NCI-H2029 (cell line): ENCODE measurements at places on chromosomes 11 and 22.

DNA sequence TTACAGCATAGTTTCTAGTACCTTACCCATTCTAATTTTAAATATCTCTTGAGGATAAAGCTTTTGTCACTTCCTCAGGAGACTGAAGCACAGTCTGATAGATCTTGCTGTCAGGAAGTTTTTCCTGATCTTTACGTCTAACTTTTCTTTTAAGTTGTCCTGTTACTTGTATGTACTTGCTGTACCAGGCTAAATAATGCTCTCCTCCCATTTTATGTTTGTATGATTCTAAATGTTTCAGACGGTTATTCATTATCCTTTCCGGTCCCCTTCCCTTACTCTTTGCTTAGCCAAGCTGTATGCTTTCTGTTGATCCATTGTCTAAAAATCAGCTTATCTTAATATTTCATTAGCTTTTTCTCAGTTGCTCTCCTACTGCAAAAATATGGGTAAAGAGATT, 6.0 kb downstream of the ARHGEF12 start:
- no peak for DNase-seq

DNA sequence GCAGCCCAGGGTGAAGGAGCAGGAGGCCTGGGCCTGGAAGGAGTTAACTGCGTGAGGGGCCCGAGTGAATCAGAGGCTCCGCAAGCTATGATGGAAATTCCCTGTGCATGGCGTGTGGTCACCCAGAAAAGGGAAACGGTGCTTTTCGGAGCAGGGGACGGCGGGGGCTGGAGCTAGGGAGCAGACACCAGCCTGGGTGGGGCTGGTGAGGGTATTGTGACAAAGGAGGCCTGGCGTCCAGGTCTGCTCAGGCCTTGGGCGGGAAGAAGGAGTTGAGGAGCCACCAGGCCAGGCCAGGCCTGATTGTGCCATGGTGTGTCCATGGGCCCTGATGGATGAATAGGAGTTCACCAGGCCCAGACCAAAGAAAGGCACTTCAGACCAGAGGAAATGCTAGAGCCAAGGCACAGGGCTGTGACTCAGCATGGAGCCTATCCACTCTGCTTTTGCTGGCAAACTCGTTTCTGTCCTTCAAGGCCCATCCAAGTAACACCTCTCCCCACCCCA, 12.8 kb upstream of the SPI1 start:
- DNase-seq: no peak

DNA sequence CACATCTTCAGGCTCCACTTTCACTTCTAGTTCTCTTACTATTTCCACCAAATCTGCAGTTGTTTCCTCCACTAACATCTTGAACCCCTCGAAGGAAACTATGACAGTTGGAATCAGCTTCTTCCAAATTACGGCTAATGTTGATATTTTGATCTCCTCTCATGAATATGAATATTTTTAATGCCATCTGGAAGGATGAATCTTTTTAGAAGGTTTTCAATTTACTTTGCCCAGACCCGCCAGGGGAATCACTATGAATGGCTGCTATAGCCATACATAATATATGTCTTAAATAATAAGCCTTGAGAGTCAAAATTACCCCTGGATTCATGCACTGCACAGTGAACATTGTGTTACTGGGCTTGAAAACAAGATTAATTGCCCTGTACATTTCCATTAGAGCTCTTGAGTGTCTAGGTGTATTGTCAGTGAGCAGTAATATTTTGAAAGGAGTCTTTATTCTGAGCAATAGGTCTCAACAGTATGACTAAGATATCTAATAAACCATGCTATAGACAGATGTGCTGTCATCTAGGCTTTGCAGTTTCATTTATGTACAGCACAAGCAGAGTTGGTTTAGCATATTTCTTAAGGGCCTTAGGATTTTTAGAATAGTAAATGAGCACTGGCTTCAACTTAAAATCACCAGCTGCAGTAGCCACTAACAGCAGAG, 48.3 kb upstream of the LRRC55 start:
- DNase-seq: no peak

DNA sequence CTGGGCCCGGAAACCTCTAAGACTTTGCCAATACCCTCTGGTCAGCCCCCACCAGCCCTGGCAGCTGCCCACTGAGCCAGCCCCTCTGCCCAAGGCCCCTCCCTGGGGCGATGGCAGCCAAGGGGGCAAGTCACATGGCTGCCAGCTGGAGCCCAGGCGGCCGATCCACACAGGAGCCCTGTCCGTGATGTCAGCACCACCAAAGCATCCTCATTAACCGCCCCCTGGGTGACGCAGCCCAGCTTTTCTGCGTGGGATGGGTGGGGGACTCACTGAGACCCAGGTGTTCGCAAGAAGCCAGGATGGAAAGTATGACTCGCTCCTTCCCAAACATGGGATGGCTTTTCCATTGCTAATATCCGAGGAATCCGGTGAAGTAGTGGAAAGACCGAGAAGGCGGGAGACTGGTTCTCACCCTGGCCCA, 46.6 kb upstream of the WNT7B start:
- DNase-seq: no peak

DNA sequence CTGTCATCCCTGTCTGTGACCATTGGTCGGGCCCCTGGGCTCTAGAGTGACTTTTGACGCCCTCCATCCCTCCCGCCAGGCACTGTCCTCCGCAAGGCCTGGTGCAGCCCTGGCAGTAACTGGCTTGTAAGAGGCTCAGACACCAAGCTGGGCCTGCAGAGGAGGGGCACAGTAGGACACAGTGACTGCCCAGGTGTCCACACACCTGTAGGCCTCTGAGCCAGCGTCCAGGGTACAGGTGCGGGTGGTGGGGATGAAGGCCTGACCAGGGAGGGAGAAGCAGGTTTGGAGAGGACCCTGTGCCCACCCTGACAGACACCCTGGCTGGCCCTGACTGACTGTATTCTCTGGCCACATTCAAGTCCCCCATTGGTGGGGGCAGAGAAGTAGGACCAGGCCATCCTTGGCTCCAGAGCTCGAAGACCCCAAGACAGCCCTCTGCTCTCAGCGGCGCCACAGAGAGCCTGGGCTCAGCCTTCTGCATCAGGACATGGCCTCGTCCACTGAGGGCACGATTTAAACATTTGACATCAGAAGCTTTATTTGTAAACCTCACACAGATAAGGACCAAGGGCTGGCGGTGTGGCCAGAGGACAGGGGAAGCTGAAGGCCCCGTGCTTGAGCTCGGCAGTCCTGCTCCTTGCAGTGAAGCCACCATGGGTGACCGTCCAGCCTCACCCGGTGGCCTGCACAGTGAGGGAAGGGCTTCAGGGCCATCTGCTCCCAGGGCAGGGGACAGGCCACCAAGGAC, 31.4 kb downstream of the PPIL2 start:
- no peak for DNase-seq

- DNase-seq: no peak
Observed at GRCh38 chr11:11450744-11451362, 97.8 kb upstream of the CSNK2A3 start.

DNA sequence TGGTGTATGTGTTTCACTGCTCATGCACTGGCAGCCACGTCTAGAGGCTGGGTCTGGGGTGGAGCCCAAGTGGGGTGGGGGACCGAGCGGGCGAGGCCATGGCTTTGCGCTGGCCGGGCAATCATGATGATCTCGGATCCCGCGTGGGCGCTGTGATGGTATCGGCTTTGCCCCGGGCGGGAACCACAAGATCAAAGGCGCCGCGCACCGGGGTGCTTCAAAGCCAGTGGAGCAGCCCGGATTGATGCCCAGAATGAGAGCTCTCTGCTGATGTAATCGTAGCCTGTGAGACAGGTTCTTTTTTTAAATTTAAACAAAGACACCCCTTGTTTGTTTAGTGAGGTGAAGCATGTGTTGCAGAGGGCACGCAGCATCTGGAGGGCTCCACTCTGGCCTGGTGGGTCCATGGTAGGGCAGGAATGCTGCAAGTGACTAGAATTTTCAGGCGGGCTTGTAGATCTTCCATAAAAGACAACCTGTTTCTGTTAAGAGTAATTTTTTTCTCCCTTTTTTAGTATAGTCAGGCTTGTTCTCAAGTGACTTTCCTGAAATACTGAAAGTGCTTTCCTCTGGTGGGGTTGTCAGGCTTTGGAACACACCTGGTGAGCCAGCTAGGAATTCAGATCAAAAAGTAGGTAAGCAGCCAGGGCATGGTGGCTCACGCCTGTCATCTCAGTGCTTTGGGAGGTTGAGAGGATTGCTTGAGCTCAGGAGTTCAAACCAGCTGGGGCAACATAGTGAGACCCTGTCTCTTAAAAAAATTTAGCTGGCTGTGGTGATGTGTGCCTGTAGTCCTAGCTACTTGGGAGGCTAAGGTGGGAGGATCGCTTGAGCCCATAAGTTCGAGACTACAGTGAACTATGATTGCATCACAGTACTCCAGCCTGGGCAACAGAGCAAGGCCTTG, 40.7 kb downstream of the ZNRF3 start:
- peak; percentile 72 for DNase-seq

DNA sequence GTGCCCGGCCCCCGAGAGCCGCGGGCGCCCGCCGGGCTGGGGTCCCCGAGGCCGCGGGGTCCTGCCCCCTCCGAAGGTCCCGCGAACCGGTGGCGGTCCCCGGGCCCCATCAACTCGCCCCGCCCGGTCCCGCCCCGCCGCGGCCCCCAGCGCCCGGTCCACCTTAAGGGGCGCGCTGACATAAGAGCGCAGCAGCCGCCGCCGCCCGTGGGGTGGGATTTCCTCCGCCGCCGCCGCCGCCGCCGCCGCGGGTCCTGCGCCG, at the start of gene ZDHHC8:
TSS of gene ZDHHC8 (plus strand) at position 208 of the 262 bp plus-strand sequence. CDS start 144 bp downstream, outside the sequence.
- DNase-seq: no peak

DNA sequence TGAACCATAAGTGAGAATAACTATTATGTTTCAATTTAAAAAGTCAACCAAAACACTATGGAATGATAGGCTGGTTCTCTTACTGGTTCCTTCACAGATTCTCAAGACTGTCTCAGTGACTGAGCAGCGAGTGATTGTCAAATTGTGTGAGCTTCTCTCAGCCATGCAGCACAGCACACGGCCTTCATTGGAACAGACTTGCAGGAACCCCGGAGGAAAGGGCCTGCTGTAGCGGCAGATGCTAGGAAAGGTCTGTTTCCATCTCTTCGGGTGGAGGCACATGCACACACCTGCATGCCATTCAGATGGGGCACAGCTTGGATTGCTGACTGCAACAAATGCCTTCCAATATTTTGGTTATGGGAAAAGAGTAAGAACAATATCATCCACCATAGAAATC, 741.8 kb downstream of the OPCML start:
- no peak for DNase-seq

DNA sequence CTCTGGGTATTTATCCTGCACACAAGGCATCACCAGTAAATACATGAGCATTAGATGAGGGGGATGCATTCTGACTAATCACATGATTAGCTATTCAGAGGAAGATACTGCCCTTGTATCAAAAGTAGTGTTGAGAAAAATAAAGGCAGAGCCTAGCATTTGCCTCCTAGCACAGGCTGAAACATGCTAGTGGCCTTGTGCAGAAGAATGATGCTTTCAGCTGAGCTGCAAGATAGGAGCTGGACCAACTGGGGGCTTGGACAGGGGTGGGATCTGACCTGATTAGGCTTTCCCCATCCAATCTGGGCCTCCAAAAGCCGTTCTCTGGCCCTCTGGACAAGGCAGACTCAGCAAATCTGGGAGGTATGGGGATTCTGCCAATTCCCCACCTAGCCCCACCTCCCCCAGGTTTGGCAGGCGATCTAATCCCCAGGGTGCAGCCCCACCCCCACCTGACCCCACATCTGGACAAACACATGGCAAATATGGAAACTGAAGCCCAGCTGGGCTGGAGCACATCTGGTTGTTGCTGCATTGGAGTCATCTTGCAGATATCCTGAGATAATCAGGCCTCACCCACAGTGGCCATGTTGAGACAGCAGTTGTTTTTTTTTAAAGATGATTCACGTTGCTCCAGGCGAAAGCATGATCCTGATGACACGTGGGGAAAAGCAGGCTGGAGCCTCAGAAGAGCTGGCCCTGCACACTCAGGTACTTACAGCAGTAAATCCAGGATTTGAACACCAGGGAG, 4.4 kb upstream of the MISFA start:
- DNase-seq: no peak

DNA sequence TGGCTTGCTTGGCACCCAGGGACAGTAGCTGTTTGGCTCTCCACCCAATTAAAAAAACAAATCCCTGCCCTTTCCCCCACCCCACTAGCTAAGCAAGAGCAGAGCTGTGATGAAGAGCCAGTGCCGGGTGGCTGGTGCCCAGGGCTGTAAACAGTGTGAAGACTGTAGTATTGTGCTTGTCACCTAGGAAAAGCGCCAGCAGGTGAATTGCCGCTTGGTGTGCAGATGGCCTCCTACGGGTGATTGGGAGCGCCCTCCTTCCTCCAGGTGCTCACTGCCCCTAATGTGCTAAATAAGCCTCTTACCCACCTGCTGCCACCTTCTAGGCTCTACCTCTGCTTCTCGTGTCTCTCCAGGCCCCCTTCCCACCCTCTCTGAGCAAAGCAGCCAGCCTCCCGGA, 18.4 kb upstream of the RAPSN start:
- peak; percentile 87 for DNase-seq

DNA sequence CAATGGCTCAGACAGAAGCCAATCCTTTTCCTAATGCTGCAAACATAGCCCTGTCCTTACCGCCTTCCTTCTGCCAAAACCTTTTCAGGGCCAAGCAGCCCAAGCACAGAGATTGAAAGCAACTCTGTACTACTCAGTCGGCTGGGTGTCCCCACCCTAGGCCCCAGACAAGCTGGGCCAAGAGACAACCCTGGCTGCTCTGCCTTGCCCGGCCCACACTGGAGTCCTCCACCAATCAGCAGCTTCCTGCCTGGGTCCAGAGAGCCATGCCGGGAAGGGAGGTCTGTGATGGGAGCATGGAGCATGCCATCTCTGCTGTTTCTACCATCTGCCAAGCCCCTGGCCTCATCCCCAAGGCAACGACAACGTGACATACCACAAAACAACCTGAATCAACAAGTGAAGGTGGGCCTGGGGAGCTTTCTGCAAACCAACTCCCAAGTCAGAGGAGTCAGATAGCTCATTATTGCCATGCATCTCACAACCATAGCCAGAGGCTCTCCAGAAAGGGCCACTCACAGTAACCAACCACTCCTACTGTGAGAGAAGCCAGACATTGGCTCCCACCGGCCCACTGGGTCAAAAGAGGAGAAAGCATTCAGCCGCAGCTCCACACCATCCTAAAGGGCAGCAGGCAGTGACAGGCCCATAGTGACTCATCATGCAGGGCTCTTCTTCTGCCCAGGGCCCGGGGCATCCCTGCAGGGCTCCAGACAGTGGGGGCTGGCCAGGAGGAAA, 18.2 kb downstream of the PATZ1 start:
- DNase-seq: no peak

GRCh38 chr11:118051611-118052461, 25.0 kb upstream of the TMPRSS4 start:
- no peak for DNase-seq

DNA sequence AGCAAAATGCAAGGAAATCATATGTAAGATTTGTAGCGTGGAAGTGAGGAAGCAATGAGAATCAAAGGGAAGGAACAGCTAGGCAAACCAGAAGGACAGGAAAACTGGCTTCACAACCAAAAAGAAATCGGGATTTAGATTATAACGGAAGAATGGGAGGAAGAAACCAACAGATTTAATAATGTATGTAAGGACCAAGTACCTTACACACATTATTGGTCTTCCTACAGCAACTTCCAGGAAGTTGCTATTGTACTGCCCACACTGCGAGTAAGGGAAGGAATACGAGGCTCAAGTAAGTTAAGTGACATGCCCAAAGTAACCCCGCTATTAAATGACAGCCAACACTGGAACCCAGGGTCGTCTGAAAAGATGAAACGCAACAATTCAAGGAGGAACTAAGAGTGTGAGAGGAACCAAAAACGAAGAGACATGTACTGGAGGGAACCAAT, 473 bp downstream of the TXN2 start:
- DNase-seq: no peak
